ENCODE measurements at places on chromosomes 1 and 21.

- peaks cover 12% of the 10 kb centered on the region for H3K27me3 ChIP-seq
- no peaks in the 10 kb centered on the region for H3K36me3 ChIP-seq
- no peak overlapping the region for H3K27ac ChIP-seq
- no peaks in the 10 kb centered on the region for H3K4me1 ChIP-seq
- DNase-seq: no peak
- H3K4me3 ChIP-seq: no peak overlapping the region
Measured at GRCh38 chr1:36696261-36696940, 213.7 kb upstream of the CSF3R start.

DNA sequence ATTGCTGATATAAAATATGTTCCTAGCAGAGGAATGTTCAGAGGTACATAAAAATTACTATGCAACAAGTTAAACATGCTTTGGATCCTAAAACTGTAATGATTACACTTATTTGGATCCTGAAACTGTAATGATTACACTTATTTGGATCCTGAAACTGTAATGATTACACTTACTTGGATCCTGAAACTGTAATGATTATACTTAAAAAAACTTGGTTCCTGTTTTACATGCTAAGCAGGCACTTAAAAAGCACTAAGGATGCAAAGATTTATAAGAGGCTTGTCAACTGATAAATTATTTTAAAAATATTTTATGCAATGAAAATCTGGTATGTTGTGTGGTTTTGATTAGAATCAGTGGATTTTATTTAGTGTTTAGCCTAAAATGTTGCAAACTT, 47.7 kb downstream of the ZNHIT6 start:
- no peaks in the 10 kb centered on the region for H3K36me3 ChIP-seq
- no peaks in the 10 kb centered on the region for H3K27me3 ChIP-seq
- no peak overlapping the region for H3K27ac ChIP-seq
- DNase-seq: no peak

DNA sequence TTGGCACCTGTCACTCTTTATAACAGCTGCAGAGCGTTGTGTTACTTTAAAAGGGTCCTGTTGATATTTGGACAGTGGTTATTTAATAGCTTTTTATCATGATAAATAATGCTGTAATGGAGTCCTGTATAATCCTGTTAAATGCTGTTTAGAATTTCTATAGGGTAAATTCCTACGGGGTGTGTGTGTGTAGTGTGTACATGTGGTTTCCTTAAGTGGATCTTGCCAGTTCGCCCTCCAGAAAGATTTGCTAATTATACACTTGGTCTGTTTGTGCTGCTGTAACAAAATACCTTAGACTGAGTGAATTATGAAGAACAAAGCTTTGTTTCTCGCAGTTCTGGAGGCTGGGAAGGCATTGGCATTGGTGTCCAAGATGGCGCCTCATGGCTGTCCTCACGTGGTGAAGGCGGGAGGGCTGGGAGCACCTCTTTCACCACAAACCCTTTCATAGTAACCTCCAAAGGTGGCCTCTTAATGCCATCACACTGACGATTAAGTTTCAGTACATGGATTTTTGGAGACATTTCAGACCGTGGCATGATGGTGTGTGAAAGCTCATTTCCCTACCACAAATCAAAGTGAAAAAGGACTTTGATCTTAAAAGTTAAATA, 11.2 kb downstream of the PRMT2 start:
- DNase-seq: peak; percentile 29
- peaks cover 4% of the 10 kb centered on the region for H3K4me1 ChIP-seq
- H3K36me3 ChIP-seq: peaks cover 42% of the 10 kb centered on the region
- no peak overlapping the region for H3K27ac ChIP-seq

DNA sequence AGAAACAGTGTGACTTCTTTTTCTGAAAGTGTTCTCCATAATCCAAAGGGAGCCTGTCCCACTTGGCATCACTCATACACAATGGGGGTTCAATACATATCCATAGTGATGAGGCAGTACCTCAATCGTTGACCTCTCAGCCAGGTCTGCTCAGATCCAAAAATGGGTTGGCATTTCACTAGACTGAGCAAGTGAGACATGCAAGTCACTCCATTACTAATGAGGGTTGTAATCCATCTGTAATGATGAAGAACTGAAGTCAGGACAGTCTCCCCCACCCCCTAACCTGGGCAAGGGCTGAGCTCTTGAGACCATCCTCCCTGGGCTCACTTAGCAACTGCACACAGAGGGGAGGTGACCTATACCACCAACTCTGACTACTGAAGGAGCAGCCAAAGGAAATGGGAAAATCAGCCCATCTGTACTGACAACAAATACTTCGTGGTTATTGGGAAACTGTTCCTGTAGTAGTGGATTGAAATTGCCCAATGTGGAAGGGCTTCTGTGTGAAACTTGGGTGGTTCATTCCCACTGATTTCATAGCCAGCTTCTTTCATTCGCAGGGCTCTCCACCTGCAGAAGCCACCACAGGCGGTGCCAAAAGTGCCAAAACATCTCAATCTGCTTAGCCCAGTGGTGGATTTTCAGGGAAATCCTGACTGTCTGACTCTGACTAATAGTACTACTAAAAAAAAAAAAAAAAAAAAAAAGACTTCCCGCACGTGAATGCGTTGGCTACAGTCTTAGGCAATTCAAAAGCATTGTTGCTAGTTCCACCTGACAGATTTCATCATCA, 5.0 kb downstream of the NGF start:
- H3K4me3 ChIP-seq: no peak overlapping the region
- H3K27ac ChIP-seq: peak overlapping the region; percentile 65
- H3K27me3 ChIP-seq: peaks cover 14% of the 10 kb centered on the region
- DNase-seq: no peak
- H3K36me3 ChIP-seq: no peaks in the 10 kb centered on the region
- H3K4me1 ChIP-seq: peaks cover 44% of the 10 kb centered on the region

Measured in esophagus muscularis mucosa (tissue), 4 donors.